ENCODE measurements at places on chromosomes 5 and 9.
A peak's percentile ranks its signal among the peaks of the same experiment; 100 is the strongest.

GRCh38 chr5:84725946-84726570, 341.4 kb upstream of the EDIL3 start:
- no peak for DNase-seq

DNA sequence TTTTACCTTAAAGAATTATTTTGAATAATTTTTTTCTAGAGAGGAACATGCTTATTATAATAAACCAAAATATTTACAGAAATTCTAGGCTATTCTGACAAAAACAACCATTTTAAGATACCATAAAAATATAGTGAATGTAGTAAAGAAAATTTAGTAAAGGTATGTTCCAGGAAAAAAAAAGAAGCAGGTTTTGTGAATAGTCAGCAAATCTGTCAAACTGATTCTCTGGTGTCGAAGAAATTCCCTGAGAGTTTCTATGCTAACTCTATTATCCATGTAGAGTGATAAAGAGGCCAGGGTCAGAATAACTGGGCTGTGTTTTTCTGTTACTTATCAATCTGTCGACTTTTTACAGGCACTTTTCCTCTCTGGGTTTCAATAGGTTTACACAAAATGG, 459.2 kb downstream of the KIF4B start:
- no peak for DNase-seq

- DNase-seq = no peak
These were observed 224.3 kb downstream of the AOPEP start for GRCh38 chr9:94950579-94951323.

GRCh38 chr9:105697871-105698270, 3.5 kb downstream of the TMEM38B start:
- no peak for DNase-seq

GRCh38 chr9:110109333-110110092, 98.4 kb downstream of the C9orf152 start:
- no peak for DNase-seq

DNA sequence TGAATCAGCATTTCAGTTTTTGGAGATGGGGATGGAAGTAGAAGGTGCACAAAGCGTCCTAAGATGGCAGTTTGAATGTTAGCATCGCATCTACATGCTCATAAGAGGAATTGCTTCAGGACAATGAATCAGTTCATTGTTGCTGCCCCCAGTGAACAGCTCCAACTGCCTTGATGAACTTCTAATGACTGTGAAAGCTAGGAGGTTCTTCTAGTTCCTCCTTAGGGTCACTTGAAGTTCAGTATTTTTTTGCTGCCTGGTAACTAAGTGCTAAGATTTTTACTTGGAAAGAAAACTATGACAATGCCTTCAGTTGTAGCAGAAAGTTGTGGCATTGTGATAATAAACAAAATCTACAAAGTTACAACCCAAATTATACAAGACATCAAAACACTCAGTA, 271.6 kb downstream of the RAB3C start:
- DNase-seq = no peak

GRCh38 chr9:137110147-137110910, 4.2 kb downstream of the DPP7 start:
- DNase-seq = no peak

DNA sequence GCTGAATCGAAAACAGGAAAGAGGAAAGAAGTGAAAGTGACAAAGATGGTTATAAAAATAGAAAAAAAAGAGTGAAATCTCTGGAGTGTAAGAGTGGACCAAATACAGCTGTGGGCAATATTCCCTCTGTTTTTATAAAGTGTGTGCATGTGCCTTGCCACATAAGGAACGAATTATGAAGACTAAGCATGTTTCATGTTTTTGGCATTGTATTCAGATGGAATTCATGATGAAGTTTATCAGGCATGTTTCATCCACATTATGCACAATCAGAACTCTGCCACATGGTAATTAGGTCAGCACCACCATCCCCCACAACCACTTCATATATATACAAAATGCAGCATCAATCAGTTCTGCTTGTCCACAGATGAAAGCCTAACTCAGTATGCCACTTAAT, 348.0 kb downstream of the ZNF608 start:
- no peak for DNase-seq

GRCh38 chr5:157559301-157559700, 16.3 kb downstream of the ADAM19 start:
- DNase-seq = no peak

DNA sequence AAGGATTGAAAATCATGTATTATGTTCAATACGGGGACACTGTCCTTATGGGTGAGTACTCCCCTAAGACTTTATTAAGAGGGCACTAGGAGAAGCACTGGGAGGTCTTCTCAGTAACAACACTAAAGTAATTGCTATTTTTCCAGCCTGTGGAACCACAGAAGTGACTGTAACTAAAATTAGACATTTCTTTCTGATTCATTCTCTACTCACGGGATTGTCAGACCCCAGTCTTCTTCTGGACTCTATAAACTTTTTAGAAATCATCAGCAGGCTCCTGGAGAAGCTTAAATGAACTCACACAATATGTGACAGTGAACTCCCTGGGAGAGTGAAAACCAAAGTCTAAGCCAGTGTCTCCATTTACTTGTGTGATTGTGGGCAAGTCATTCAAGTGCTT, 14.5 kb downstream of the TLR4 start:
- DNase-seq = no peak

GRCh38 chr5:157143127-157143971, 684 bp upstream of the MED7 start:
- DNase-seq = peak; percentile 47

GRCh38 chr5:54528633-54529209, 11.2 kb downstream of the SNX18 start:
- DNase-seq = no peak

DNA sequence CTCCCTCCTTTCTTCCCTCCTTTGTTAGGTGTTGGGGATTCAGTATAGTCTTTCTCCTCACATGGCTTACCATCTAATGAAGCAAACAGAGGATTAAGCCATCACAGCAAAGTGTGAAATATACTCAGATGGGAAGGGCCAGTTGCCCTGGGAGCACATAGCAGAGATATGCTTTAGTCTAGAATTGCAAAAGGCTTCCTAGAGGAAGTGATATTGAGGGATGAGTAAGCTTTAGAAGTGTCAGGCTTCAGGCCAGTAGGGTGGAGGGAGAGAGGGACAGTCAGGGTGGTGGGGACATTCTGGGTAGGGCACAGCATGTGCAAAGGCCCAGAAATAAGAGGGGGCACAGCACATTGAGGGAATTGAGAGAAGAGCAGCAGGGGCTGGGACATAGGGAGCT, 46.2 kb upstream of the GLRA1 start:
- DNase-seq = no peak

- no peak for DNase-seq
These were observed 2.8 kb upstream of the PTPDC1 start for GRCh38 chr9:94081435-94081834.

DNA sequence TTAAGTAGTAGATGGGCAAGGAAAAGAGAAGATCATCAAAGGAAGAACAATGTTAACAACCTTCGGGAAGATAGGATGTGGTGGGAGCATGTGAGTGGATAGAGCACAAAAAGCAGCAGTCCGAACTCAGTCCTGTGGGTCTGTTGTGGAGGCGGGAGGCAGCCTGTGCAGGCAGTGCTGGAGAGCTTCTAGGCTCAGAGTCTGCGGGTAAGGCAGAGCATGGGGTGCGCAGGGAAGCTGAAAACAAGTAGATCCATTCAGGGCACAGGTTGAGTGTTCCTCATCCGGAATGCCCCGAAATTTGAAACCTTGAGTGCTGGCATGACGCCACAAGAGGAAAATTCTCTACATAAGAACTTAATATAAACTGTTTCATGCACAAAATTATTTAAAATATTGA, 84.9 kb downstream of the PPIC start:
- DNase-seq = no peak

- DNase-seq = no peak
These were observed 142.1 kb downstream of the LIFR start for GRCh38 chr5:38414348-38414747.

DNA sequence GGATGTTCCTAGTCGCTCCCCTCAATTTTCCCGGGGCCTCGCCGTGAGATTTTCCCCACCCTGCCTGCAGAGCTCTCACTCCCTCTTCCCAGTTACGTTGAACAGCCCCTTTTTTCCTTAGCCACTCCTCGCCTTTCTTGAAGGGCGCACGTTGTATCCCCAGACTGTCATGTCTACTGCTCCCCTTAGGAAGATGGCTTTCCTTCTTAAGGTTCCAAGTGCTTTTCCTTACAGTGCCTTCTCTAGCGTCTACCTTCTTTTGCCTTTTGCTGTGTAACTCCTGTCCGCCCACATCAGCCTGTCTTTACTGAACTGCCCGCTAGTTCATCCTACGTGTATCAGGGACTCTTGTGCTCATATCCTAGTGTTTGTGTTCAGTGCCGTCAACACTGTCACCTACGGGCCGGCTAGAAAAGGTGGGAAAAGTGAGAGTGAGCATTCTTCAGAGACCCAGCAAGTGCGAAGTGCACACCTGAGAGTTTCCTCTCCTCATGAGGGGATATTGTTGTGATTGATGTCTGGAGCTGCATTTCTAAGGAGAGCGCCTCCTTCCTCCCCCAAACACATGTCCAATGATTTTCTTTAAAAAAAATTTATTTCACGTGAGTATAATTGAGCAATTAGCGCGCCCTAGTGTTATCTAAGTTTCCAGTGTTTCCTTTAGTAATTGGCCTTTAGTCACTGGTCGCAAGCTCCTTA, 764 bp downstream of the CAMLG start:
- DNase-seq = peak; percentile 19

GRCh38 chr5:87020099-87020934, 247.4 kb upstream of the RASA1 start:
- DNase-seq = no peak

GRCh38 chr9:112850840-112851239, 39.8 kb downstream of the SLC46A2 start:
- DNase-seq = no peak

- DNase-seq = no peak
These were observed 631.4 kb upstream of the DMAC1 start for GRCh38 chr9:8430945-8431344.

- no peak for DNase-seq
These were observed 21.0 kb downstream of the STOM start for GRCh38 chr9:121349009-121349408.

Data from NCI-H1092 treated with DMSO at 0.1 percent for 48 hours (cell line).